ENCODE measurements at places on chromosomes 5 and 9.

GRCh38 chr9:34651321-34651720, 664 bp upstream of the IL11RA start:
- DNase-seq = no peak

DNA sequence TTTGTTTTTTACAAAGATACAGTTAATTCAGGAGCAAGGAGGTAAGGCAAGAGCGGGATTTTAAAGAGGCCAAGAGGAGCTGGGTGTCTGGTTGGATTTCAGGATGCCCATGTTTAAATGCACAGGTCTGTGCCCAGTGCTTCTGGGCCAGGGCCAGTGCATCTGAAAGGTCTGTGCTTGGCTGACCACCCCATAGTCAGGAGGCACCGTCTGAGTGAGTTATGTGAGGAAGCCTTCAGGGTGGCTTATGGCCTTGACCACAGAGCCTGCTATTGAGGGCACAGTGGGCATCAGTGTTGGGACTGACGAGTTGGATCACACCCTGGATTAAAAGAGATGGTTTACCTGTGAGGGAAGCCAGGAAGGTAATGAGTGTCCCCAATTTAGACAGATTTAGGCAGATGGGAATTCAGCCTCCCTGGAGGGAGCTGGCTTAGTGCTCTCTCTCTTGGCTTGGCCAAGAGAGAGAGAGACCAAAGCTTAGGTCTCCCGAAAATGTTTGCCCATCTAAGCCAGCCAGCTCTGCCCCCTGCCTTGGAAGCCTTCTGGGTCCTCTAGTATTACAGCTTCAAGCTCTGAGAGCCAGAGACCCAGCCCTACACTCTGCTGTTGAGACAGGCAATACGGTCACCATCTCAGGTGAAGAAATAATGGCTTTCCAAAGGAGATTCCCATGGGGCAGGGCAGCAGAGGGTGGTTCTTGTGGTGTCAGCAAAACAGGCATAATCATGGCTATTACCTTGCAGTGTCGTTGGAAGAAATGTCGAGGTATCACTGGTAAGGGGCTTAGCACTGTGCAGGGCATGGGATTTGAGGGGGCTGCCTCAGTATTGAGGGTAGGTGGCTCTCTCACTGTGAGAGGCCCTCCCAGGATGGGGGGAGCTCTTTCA, 68.6 kb downstream of the RGS3 start:
- DNase-seq = no peak

- peak; percentile 25 for DNase-seq
Observed at GRCh38 chr5:10489810-10490426, 48.2 kb downstream of the ROPN1L start.

DNA sequence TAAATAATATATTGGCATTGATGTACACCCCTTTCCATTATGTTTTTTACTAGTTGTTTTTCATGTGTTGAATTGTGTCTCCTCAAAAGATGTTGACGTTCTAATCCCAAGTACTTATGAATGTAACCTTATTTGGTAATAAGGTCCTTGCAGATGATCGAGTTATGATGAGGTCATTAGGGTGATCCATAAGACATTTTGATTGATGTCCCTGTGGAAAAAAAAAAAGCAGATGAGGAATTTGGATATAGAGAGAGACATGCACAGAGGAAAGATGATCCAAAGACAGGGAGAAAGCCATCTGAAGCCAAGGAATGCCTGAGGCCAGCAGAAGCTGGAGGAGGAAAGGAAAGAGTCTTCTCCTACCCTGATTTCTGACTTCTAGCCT, 632.7 kb downstream of the TLR4 start:
- DNase-seq = no peak

DNA sequence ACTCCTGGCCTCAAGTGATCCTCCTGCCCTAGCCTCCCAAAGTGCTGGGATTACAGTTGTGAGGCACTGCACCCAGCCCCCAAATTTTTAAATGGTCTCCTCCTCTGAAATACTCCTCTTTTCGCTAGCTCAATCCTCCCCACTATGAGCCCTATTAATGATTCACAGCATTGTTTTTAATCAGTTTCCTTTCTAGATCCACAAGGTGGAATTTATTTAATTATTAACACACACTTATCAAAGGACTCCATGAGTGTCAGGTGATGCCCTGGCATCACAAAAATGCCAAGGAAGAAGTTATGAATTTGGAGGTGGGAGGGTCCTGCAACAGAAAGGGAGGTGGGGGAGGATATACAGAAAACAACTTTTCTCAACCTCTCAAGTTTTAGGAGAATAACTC, 806.5 kb downstream of the PRELID2 start:
- DNase-seq = no peak

- no peak for DNase-seq
Observed at GRCh38 chr5:173969167-173970049, 19.6 kb upstream of the C5orf47 start.

DNA sequence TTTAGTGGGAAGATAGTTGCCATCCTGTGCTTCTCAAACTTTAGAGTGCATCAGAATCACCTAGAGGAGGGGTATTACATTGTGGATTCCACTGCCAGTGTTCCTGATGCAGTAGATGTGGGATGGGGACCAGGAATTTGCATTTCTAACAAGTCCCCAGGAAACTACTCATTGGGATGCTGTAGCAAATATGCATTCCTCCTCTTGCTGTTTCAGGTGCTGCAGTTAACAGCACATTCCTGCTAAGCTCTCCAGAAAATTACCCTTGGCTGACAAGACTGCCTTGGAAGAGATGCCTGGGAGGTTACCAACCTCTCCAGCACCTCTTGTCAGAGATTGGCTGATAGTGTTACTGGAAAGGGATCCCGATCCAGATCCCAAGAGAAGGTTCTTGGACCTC, 270.5 kb downstream of the OSTF1 start:
- DNase-seq = no peak

- no peak for DNase-seq
Observed at GRCh38 chr9:26234865-26235264, 556.6 kb upstream of the TUSC1 start.

- DNase-seq = no peak
Observed at GRCh38 chr9:81772144-81772543, 82.8 kb upstream of the TLE1 start.
